AG08395 (cell line): ENCODE measurements at places on chromosomes 5 and 9.

DNA sequence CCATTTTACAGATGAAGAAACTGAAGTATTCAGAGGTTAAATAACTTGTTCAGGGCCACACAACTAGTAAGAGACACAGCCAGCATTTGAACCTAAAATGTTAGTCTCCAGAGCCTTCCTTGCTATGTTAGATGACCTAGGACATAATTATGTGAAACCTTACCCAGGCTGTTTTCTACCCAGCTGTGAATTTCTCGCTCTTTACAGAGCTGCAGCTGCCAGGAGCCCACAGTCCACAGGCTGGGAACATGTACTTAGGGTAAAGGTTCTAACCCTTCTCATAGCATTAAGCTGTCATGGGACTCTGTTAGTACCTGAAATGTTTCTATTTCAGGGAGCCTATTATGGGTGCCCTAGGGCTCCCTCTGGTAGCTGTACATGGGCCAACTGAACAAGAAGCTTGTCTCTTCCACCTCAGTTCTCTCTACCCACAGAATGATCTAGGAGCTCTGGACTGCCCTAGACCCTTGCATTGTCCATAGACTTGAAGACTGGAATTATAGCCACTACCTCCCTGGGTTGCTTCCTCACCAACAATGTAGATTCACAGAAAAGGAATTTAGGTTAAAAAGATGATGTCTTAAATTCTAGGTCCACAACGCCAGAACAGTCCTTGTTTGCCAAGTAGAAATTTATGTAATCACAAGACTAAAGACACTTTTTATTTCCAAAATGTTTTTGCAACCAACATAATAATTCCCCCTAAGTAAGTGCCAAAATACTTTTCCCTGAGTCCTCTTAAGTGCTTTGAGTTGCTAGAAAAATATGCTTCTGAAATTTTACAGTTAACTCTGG lies 262.9 kb downstream of the PIK3R1 start:
- peak; percentile 71 for DNase-seq

DNA sequence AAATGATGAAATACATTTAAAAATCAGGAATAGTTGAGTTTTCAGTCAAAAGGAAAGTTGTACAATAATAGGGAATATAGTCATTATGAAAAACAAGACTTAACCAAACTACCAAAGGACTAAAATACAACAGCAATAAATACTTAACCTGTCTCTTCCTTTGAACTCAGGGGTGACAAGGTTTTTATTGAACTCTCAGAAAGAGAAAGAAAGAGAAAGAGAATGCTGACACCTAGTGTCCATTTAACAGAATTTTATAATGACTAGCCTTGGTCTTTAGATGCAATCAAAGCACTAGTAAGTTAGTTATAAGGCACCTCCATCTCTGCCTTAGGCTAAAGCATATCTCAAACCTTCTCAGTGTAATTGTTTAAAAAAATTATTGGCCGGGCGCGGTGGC lies 47.5 kb downstream of the UIMC1 start:
- DNase-seq = peak; percentile 43

- peak; percentile 88 for DNase-seq
Observed at GRCh38 chr5:150642567-150642927, 2.1 kb downstream of the SYNPO start.

DNA sequence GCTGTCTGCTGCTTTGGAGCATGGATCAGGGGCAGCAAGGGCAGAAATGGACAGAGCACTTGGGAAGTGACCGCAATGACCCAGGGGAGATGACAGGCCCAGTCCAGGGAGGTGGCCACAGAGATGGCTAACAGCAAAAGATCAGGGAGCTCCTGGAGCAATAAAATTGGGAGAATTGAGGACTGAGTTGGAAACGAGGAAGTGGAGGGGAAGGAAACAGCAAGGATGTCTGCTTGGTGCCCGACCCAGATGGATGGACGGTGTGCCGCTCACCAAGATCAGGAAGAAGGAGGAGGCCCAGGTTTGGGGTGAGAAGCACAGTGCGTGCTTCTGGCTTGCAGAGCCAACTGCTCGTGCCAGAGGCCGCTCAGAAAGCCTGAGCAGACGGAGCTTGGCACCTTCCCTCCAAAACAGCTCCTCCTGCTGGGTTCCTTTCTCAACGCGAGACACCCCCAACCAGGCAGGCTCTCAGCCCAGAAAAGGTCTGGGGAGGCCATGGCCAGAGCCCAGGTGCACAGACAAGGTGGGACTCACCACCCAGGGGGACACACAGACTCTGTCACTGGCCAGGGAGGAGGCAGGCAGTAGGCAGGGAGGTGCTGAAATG lies 1.7 kb upstream of the SLC34A1 start:
- peak; percentile 30 for DNase-seq

GRCh38 chr5:63240063-63240755 lies 661.6 kb downstream of the LRRC70 start:
- DNase-seq = no peak

DNA sequence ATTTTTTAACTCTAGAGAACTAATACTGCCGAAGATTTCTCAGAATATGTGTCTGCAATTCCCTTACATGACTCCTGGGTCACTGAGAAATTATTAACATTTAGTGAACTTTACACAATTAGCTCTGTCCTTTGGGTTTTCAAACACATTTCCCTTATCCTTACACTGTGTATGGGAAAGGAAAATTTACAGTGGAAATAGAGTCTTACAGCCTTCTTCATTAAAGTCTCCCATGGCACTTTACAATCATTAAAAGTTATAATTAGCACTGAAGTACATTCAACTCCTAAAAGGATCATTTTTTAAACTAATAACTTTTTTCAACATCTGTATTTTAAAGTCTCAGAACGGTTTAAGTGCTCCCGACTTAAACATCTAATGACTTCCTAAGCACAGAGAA lies 627.5 kb upstream of the TYRP1 start:
- no peak for DNase-seq

- DNase-seq = peak; percentile 44
Observed at GRCh38 chr9:85431339-85432102, 310.2 kb downstream of the AGTPBP1 start.

- no peak for DNase-seq
Observed at GRCh38 chr5:71974622-71975021, 132.7 kb upstream of the MAP1B start.

DNA sequence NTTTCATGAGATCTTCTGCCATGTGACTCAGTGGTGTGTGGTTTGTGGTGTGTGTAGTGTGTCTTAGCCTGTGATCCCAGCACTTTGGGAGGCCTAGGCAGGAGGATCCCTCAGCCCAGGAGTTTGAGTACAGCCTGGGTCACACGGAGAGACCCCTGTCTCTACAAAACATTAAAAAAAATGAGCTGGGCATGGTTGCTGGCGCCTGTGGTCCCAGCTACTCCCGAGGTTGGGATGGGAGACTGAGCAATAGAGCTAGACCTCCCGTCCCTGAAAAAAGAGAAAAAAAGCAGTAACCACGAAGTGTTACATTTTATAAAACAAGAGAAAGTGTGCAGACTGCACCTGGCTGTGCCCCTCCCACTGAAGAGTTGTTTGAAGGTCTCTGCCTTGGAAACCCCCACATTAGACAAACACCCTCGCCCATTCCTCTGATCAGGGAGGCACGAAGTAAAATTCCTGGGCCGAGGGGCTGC lies 21.2 kb upstream of the RNU6ATAC start:
- no peak for DNase-seq

GRCh38 chr9:126952205-126952977 lies 37.8 kb downstream of the RALGPS1 start:
- peak; percentile 16 for DNase-seq
